Right cardiac atrium (tissue), 5 donors: ENCODE measurements at places on chromosomes 1 and 21.

DNA sequence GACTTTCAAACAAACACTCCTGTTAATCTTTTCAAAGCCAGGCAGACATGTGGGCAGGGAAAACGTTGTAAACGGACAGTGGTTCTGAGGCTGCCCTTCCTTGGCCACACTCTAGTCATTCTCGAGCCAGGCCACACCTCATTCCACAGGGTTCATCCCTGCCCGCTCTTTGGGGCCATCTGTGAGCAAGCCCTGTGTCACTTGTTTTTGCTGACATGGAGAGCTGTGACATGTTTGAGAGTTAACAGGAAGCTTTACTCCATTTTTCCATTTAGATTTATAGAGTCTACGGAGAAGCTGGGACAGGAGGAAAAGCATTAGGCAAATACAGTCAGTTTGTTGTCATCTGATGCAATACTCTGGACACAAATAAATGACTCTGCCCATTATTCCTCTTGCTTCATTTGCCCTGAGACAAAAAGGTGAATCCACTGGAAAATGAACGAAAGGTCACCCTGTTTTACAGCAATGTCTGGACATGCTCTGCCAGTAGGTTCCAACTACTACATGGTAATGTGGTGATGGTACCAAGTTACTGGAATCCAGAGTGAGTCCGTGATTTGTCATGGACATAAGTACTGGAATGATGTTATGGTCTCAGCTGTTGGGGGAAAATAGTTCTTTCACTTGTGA lies 126.9 kb downstream of the CLIC6 start:
- DNase-seq = no peak

- no peak for DNase-seq
Measured at GRCh38 chr1:233780049-233780448, 124.4 kb upstream of the SLC35F3 start.

DNA sequence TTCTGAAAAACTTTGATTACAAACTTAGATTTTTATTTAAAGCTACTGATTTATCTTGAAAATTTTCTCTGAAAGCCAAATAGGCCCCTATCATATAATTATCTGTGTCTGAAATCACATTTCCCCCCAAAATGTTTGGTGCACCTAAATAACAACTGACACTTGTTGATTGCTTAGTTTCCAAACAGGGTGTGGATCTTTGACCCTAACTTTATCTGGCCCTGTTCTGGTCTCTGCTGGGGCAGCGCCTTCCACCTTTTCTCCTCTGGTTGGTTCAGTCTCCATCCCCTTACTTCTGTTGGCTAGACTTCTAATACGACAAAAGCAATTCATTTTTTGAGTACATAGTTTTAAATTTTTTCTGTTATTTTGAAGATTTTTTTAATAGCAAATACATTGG lies 10.2 kb upstream of the OTUD7B start:
- DNase-seq = no peak

DNA sequence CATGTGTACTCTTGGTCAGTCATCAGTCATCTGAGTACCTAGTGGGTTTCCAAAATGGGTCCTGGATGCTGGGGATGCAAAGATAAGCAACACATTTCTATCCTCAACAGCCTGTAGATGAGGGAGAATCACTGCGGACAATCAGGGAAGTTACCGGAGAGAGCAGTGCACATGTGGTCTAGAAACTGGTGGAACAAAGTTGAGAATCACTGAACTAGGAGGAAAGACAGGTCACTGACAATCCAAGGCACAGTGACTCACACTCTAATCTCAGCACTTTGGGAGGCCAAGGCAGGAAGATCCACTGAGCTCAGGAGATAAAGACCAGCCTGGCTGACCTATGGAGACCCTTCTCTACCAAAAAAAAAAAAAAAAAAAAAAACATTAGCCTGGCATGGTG lies 31.4 kb upstream of the LGALS8 start:
- DNase-seq = no peak

GRCh38 chr1:21909286-21909759 lies 27.8 kb downstream of the HSPG2 start:
- DNase-seq = peak; percentile 75

GRCh38 chr1:83706354-83706938 lies 292.5 kb downstream of the TTLL7 start:
- DNase-seq = no peak
